Fibroblast of lung (primary cell): ENCODE measurements at places on chromosomes 11 and 22.

GRCh38 chr11:19651653-19652052 lies 61.0 kb upstream of the NAV2 start:
- DNase-seq, result peak; percentile 31

DNA sequence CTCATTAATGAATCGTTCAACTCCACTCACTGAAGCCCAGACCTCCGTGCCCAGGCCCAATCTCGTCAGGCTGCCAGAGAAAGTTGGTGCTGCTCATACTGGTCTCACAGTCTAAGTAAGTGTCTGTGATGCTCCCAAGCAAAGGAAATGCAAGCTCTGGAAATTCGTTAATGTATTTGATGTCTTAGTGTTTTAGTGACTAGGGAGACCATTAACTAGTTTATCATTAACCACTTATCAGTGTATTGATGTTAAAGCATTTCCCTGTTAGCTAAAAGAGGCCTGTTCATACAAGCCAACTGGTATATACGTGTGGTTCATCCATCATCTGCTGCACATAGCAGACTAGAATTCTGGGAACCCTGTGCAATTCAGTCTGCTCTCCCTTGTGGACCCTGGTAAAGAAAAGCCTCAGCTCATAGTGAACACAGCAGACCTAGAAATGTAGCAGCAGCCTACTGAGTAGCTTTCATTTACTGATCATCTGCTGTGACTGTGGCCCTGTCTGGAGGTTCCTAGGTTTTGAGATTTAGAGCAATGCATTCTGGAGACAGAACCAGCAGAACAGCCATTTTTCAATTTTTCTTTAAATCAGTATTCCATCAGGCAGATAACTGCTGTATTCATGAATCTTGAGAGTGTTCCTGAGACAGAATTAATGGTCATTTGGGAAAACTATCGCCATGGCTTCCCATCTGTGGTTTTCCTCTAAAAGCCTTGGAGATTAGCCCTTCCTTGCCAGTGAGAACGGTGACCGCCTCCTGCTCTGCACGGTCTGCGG lies 15.7 kb upstream of the AIFM3 start:
- DNase-seq, result no peak

DNA sequence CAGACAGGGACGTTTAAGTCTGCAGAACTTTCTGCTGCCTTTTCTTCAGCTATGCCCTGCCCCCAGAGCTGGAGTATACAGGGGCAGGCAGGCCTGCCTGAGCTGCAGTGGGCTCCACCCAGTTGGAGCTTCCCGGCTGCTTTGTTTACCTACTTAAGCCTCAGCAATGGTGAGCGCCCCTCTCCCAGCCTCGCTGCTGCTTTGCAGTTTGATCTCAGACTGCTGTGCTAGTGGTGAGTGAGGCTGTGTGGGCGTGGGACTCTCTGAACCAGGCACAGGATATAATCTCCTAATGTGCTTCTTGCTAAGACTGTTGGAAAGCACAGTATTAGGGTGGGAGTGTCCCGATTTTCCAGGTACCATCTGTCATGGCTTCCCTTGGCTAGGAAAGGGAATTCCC lies 38.5 kb downstream of the NELL1 start:
- DNase-seq, result no peak

DNA sequence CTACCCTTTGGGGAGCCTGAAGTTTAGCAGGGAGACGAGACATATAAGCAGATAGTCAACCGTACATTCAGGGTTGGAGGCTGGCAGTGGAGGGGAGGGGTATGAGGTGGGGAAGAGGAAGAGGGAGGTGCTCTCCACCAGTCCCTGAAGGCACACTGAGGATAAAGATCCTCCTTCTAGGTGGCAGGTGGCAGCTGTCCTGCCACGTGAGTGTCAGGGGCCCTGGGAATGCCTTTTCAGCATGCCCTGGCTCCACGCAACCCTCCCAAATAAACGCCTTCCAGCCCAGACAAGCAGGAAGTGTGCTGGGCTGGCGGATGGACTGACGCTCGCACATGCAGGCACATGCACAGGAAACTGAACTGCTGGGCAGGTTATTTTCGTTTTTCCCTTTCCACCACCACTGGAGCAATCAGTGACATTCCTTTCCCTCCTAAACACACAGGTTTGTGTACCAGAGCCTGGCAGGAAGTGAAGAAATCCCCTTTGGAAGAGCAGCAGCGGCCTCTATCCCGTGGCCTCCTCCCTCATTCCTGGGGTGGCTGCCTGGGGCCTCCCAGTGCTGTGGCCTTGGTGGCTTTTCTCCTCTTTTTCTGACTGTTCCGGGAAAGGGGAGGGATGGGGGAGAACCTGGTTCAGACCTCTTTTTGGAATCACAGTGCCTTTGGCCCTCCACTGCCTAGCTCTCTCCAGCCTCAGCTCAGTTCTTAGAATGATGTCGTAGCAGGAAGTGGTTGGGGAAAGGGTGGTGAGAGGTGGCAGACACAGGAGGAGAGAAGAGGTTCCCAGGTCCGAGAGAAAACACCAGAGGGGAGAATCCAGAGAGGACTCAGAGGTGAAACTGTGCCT lies 157.0 kb upstream of the TIMP3 start:
- peak; percentile 48 for DNase-seq

GRCh38 chr22:41619979-41620588 lies 759 bp downstream of the DESI1 start:
- no peak for DNase-seq

- no peak for DNase-seq
These were observed 419.4 kb downstream of the SHANK2 start for GRCh38 chr11:70833011-70833410.
